Fibroblast of skin of scalp (primary cell): ENCODE measurements at places on chromosomes 6 and 20.
A peak's percentile ranks its signal among the peaks of the same experiment; 100 is the strongest.

- no peak for DNase-seq
Measured at GRCh38 chr20:12956303-12956702, 52.5 kb upstream of the SPTLC3 start.

GRCh38 chr20:50992733-50993457 lies 30.0 kb downstream of the KCNG1 start:
- peak; percentile 84 for DNase-seq

DNA sequence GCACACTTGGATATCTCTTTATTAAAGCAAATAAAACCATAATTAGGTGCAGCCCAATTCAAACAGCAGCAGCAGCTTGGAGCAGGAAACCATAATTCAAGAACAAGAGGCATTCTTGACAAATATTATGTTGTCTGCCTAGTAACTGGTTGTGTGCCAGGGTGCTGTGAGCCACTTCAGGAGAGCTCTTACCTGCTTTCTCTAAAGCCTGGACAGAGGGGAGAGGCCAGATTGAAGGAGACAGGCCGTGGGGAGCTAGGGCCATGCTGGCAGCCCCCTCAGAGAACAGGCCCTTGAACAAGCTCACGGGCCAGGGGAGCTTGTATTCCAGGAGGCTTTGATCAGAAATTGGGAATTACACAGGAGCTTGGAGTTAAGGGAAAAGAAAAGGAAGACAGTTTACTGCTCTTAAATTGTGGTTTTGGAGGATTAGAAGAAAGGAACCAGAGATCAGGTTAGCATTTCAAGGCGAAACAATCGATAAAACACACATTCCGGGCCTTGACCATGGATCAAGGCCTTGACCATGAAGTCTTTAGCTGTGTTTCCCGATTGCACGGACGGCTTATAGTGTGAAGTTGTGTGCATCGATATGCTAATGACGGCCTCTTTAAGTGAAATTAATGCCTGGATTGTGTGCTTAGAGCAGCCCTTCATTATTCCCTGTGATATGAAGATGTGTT lies 69.8 kb upstream of the NKX2-2 start:
- DNase-seq: no peak

DNA sequence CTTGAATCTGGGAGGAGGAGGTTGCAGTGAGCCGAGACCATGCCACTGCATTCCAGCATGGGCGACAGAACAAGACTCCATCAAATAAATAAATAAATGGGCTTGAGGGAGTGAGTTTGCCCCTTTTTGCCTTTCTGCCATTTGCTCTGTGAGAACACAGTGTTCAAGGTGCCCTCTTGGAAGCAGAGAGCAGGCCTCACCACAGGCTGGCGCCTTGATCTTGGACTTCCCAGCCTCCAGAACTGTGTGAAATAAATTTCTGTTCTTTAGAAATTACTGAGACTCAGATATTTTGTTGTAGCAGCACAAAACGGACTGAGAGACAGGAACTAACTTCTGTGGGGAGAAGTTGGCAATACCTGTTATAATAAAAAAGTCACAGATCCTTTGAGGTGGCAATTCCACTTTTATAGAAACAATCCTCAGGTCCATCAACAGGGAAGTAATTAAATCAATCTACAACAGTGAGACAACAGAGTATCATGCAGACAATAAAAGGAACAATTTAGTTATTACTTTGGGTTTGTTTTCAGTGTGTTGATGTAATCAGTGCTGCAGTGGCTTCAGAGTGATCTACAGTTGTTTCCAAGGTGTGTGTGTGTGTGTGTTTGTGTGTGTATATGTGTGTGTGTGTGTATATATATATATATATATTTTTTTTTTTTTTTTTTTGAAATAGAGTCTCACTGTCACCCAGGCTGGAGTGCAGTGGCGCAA lies 24.5 kb downstream of the PKIG start:
- no peak for DNase-seq

DNA sequence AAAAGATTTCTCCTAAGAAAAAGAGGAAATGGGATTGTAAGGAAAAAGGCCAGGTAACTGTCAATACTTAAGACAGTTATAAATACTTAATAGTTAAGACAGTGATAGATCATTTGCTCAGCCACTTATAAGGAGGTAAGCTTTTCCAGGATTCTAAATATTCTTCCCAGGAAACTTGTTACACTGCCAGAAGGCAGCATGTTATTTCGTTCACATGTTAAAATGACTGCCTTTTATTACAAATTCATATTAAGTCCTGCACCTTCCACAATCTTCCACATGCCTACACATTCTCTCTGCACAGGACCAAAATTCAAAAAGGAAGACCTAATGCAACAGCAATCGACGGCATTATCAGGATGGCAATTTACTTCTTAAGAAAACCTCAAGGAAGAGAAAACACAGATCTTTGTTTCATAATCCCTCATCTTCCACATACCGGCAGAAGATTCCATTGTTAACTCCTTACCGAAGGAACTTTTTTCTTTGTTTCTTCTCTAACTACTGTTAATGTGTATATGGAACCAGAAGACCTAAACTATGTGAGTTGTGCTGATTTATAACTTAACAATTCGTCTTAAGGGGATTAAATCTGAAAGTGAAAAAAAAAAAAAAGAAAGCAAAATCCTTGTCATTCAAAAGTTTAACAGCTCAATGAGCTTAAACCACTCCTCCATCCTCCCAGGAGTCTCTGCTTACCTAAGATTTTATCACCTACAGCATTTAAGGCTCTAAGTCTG lies 799 bp downstream of the TAAR2 start:
- no peak for DNase-seq

GRCh38 chr6:164812706-164813105 lies 496.7 kb downstream of the C6orf118 start:
- DNase-seq: no peak

- no peak for DNase-seq
Measured at GRCh38 chr6:35600659-35601125, 88.0 kb upstream of the TULP1 start.

- peak; percentile 28 for DNase-seq
Measured at GRCh38 chr6:38336922-38337321, 302.8 kb downstream of the BTBD9 start.

GRCh38 chr20:13006825-13007224 lies 1.9 kb upstream of the SPTLC3 start:
- peak; percentile 86 for DNase-seq

- DNase-seq: no peak
Measured at GRCh38 chr6:151327101-151327500, 64.3 kb downstream of the ZBTB2 start.

GRCh38 chr6:103002282-103002681 lies 1608.8 kb downstream of the GRIK2 start:
- DNase-seq: no peak

DNA sequence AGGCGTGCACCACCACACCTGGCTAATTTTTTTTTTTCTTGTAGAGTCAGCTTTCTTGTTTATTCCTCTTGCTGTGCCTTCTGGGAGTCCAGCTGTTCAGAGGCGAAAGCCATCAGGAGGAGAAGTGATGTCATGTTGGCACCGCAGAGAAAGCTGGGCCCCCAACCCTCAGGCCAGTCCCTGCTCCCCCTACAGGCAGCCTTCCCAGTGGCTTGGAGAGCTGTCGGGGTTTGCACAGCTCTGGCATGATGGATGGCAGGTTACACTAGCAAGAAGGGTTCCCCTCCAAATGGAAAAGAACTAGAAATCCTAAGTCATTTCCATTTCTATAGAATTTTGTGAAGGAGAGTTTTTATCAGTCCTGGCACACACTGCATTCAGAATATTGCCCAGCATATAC lies 72.6 kb downstream of the C6orf52 start:
- DNase-seq: no peak

- peak; percentile 79 for DNase-seq
Measured at GRCh38 chr6:125444006-125444923, 142.5 kb upstream of the HDDC2 start.

GRCh38 chr6:5499644-5500306 lies 238.5 kb downstream of the FARS2 start:
- DNase-seq: peak; percentile 58

- no peak for DNase-seq
Measured at GRCh38 chr6:140320081-140321080, 945.9 kb upstream of the CITED2 start.

GRCh38 chr6:18209539-18210197 lies 54.4 kb downstream of the KDM1B start:
- DNase-seq: no peak

GRCh38 chr6:6057442-6058053 lies 50.8 kb upstream of the NRN1 start:
- DNase-seq: peak; percentile 66

- no peak for DNase-seq
Measured at GRCh38 chr20:6925744-6926278, 158.3 kb downstream of the BMP2 start.

DNA sequence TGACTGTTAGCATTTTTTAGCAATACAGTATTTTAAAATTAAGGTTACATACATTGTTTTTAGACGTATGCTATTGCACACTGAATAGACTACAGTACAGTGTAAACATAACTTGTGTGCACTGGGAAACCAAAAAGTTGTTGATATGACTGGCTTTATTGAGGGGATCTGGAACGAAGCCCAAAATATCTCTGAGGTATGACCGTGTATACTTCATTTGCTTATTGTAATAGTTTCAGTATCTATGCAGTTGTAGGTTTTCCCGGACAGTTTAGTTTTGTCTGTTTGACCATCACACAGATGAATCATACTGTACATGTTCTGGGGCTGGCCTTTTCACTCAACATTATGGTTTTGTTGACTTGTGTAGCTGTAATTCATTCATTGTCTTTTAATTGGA lies 6.9 kb upstream of the ZBTB12 start:
- DNase-seq: peak; percentile 19

GRCh38 chr6:12476484-12476883 lies 186.3 kb downstream of the EDN1 start:
- no peak for DNase-seq

GRCh38 chr20:35839904-35840303 lies 68.1 kb downstream of the PHF20 start:
- DNase-seq: no peak

DNA sequence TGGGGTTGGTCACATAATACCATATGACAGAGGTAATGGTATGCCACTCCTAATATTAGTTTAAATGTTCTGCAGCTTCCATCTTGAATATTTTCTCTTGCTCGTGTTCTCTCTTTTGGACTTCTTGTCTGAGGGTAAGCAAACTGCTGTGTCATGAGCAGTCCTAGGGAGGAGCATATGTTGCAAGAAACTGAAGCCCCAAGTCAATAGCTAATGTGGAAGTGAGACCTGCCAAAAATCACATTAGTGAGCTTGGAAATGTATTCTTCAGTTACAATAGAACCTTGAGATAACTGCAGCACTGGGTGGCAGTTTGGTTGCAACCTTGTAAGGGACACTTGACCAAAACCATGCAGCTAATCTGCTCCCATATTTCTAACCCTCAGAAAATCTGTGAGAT lies 178.2 kb upstream of the IMPG1 start:
- no peak for DNase-seq

DNA sequence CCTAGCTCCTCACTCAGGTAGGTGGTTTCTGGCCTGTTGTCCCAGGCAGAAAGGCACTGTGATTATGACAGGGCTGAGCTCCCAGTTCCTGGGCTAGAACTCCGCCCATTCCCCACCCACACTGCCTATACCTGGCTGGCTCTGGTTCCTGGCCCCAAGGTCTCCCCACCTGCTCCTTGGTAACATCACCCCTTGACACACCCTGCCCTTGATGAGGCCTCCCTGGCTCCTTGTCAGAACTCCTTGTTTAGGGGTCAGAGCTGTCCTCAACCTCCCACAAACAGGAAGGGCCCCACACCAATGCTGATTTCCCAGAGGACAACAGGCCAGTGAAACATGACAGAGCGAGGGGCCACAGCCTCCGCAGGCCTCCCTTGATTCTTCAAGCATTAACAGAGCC lies 15.5 kb upstream of the MYMX start:
- no peak for DNase-seq

DNA sequence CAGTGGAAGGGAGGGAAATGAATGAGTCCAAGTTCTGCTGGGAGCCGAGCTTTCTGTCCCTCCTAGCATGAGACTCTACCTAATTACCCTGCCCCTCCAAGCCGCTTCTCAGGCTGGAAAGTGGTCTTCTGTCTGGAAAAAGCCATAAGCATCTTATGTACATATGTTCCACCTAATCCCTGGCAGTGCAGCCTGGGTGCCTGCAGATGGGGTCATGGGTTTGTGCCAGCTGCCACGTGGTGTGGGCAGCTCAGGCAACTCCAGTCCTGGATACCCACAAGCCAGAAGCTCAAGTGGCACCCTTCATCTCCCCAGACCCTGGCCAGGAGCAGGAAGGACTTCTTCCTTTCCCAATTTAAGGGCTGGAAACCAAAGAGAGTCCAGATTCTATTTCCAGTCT lies 253.1 kb downstream of the LY86 start:
- DNase-seq: no peak

- DNase-seq: peak; percentile 70
Measured at GRCh38 chr6:17494177-17494576, 100.8 kb downstream of the CAP2 start.

DNA sequence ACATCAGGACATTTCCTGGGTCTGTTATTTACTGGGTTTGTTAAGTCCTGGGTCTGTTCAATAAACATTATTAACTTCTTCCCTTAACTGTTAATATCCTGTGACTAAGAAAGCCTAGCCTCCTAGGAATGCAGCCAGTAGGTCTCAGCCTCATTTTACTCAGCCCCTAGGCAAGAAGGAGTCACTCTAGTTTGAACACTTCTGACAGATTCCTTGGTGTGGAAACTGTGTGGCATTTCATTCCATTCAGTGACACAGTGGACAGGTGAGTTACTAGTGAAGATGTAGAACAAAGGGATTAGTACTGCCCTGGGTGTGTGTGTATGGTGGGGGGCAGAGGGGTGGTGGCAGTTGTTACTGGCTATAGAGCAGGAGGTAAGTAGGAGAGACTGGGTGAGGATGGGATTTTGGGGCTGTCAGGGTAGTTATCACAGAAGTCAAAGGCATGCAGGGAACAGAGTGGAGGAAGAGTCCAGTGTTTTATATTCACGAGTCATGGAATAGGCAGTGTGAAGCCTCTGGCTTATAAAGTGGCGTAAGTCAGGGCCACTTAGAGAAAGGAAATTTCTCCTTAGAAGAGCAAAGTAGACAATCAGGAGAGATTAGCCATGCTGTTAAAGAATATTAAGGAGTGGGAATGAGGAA lies 28.4 kb downstream of the RNF182 start:
- peak; percentile 45 for DNase-seq

GRCh38 chr6:44219053-44219814 lies 2.5 kb downstream of the MYMX start:
- peak; percentile 32 for DNase-seq

DNA sequence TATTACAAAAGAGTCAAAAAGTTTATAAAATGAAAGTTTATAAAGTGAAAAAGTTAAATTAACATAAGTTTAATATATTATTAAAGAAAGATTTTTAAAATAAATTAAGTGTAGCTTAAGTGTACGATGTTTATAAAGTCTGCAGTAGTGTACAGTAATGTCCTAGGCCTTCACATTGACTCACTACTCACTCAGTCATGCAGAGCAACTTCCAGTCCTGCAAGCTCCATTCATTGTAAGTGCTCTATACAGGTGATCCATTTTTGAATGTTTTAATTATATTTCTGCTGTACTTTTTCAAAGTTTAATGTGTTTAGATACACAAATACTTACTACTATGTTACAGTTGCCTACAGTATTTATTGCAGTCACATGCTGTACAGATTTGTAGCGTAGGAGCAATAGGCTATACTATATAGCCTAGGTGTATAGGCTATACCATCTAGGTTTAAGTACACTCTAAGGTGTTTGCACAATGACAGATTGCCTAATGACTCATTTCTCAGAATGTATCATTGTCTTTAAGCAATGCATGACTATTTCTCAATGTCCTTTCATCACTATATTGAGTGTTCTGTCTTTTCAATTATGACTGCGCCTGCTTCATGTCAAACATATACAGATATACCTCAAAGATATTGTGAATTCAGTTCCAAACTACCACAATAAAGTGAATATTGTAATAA lies 1110.3 kb upstream of the MAP3K7 start:
- no peak for DNase-seq
